Stimulated activated CD4-positive, alpha-beta T cell treated with anti-CD3 and anti-CD28 coated beads, Interleukin-15, amount 100 ng/mL, for 24 hours (primary cell): ENCODE measurements at places on chromosomes 11 and 22.

- DNase-seq = no peak
Measured at GRCh38 chr11:84061726-84062125, 775.6 kb upstream of the CCDC90B start.

- no peak for DNase-seq
Measured at GRCh38 chr11:121671283-121672168, 218.8 kb upstream of the SORL1-AS1 start.

DNA sequence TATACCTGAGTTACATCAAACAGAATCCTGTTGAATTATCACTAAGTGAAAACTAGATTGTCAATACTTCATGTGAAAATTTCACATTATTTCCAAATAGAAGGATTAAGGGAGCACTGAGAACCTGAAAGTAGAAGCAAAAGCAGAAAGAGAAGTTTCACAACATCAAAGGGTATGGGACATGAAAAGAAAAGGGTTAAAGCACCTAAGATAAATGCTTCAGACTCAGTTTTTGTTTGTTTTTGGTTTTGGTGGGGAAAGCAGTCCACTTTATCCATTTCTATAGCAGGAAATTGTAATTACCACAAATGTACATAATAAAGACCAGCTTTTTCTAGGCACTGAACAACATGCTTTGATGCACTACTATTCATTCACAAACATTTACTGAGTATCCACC is 1069.7 kb upstream of the CCDC90B start:
- DNase-seq = no peak

- DNase-seq = no peak
Measured at GRCh38 chr11:131656839-131657211, 286.4 kb downstream of the NTM start.

GRCh38 chr22:17896586-17896985 is 122.3 kb upstream of the BID start:
- DNase-seq = no peak
